ENCODE measurements at places on chromosomes 3 and 15. TPM values are rescaled to one million over a fixed set of nuclear protein-coding genes. Genes with fewer than 3 reads are reported as not detected.

GRCh38 chr15:88401251-88401995, 65.8 kb downstream of the MRPL46 start:
- no peaks in the 10 kb centered on the region for H3K27me3 ChIP-seq
- peak overlapping the region; percentile 25 for H3K27ac ChIP-seq
- no peak for DNase-seq
- no peak overlapping the region for H3K4me3 ChIP-seq

GRCh38 chr3:17074559-17074958, 189.8 kb downstream of the PLCL2 start:
- H3K4me1 ChIP-seq = no peaks in the 10 kb centered on the region
- no peak overlapping the region for H3K27ac ChIP-seq
- DNase-seq = no peak
- H3K36me3 ChIP-seq = no peaks in the 10 kb centered on the region

GRCh38 chr15:49047456-49047855, 1.2 kb upstream of the SECISBP2L start:
- H3K27me3 ChIP-seq = no peaks in the 10 kb centered on the region
- no peaks in the 10 kb centered on the region for H3K36me3 ChIP-seq
- H3K4me3 ChIP-seq = no peak overlapping the region
- no peak overlapping the region for H3K27ac ChIP-seq
- peaks cover 13% of the 10 kb centered on the region for H3K4me1 ChIP-seq

Gene FETUB
- total RNA-seq = not detected

Gene SYNPR
- total RNA-seq = not detected

DNA sequence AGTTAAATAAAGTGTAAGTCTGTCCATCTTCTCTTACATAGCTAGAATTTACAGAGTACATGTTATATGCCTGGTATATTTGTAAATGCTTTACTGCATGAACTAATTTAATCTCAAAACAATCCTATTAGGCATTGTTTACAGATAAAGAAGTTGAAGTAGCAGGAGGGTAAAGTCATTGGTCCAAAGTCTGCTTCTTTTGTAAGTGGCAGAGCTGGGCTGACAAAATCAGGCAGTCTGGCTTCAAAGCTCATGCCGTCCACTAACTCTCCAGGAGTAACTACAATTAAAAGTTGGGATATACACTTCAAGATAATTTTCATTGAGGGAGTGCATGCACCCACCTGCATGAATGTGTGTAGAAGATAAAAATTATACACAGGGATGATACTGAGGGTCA, 27.3 kb downstream of the VGLL3 start:
- no peaks in the 10 kb centered on the region for H3K27me3 ChIP-seq
- H3K27ac ChIP-seq = no peak overlapping the region
- no peak overlapping the region for H3K4me3 ChIP-seq
- H3K36me3 ChIP-seq = no peaks in the 10 kb centered on the region
- H3K4me1 ChIP-seq = no peaks in the 10 kb centered on the region

Gene RAD51
- 7.4 TPM for total RNA-seq

Gene PCNP
- total RNA-seq = 61.9 TPM

DNA sequence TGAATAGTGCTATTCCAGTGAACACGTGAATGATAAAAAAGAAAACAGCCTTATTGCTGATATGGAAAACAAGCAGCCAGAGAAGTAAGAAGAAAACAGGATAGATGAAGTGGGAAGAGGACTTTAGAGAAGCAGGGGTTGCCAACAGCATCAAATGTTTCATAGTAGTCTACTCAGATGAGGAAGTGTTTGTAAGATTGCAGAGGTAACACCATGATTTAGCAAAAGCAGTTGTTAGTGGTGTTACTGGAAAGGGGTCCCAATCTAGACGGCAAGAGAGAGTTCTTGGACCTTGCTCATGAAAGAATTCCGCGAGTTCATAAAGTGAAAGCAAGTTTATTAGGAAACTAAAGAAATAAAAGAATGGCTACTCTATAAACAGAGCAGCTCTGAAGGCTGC, 108.8 kb upstream of the MCTP2 start:
- H3K4me3 ChIP-seq = no peak overlapping the region
- no peaks in the 10 kb centered on the region for H3K27me3 ChIP-seq
- H3K36me3 ChIP-seq = no peaks in the 10 kb centered on the region
- H3K4me1 ChIP-seq = no peaks in the 10 kb centered on the region
- no peak for DNase-seq
- no peak overlapping the region for H3K27ac ChIP-seq

DNA sequence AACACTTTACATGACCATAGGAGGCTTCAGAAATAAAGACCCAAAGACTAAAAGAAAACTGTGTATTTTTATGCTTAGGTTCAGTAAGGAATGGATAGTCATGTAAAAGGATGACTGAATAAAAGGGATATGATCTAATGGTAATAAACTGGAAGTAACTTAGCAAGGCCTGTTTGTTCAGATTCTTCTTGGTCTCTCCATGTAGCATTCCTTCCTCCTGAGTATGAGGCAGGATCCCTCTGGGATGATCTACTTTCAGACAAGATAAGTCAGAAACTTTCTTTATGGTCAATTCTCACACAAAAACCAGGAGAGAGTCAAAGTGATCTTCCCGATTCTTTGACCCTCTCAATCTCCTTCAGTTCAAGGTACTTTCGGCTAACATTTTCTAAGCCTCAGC, 340.8 kb upstream of the DCBLD2 start:
- H3K27ac ChIP-seq = no peak overlapping the region
- H3K4me1 ChIP-seq = no peaks in the 10 kb centered on the region
- H3K4me3 ChIP-seq = no peak overlapping the region
- no peaks in the 10 kb centered on the region for H3K36me3 ChIP-seq
- DNase-seq = no peak

DNA sequence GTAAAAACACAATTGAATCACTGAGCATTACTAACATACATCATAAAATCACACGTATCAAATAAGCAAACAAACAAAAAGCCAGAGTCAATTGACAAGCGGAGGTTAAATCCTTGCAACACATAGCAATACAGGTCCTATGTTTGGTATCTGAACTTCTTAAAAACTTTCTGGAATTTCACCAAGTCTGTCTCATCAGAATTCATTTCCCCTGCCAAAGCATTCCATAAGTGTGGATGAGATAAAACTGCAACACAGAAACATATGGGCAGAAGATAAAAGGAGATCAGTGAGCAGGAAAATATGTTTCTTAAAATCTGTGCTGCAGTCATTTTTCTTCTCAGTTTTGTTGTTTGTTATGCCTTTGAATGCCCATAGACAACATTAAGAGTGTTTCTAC, 1155.5 kb downstream of the TBL1XR1 start:
- no peaks in the 10 kb centered on the region for H3K36me3 ChIP-seq
- DNase-seq = no peak
- H3K4me3 ChIP-seq = no peak overlapping the region
- no peaks in the 10 kb centered on the region for H3K27me3 ChIP-seq

GRCh38 chr3:86958534-86958933, 32.4 kb downstream of the VGLL3 start:
- no peak overlapping the region for H3K4me3 ChIP-seq
- H3K27ac ChIP-seq = no peak overlapping the region
- H3K27me3 ChIP-seq = no peaks in the 10 kb centered on the region
- no peak for DNase-seq

- no peak overlapping the region for H3K27ac ChIP-seq
- no peaks in the 10 kb centered on the region for H3K36me3 ChIP-seq
- no peak overlapping the region for H3K4me3 ChIP-seq
These were observed 460.7 kb upstream of the CBLB start for GRCh38 chr3:106329521-106329920.

Gene RYR3
- total RNA-seq = 2.8 TPM

Gene CD86
- not detected for total RNA-seq

GRCh38 chr15:33451385-33451784, 140.6 kb downstream of the RYR3 start:
- no peaks in the 10 kb centered on the region for H3K36me3 ChIP-seq
- no peaks in the 10 kb centered on the region for H3K27me3 ChIP-seq
- no peak for DNase-seq
- H3K27ac ChIP-seq = no peak overlapping the region

GRCh38 chr3:143119974-143120715, 574 bp downstream of the CHST2 start:
- H3K4me3 ChIP-seq = peak overlapping the region; percentile 84
- no peaks in the 10 kb centered on the region for H3K27me3 ChIP-seq
- peaks cover 8% of the 10 kb centered on the region for H3K4me1 ChIP-seq
- peak; percentile 36 for DNase-seq
- no peaks in the 10 kb centered on the region for H3K36me3 ChIP-seq
- peak overlapping the region; percentile 68 for H3K27ac ChIP-seq

DNA sequence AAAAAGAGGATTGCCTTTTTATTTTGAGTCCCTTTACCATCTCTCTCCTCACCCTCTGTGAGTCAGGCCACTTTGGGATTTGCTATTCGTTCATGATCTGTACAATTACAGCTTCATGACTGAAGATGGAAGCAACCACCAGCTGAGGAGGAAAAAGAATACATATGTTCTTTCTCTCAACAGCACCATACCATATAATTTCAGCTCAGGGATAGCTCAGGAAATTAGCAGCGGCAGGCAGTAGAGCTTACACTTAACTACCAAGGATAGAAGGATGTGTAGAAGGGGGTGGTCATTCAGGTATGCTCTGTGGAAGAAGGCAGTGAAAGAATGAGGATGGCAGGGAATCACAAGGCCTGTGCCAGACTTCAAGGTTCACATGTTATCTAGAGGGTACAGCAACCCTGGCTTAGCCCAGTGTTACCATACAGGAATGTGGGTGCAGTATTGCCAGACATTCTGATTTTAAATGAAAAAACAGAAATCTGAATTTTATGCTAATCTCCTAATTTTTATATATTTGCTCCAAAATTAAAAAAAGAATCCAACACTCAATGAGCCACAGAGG, 17.9 kb downstream of the PLS1 start:
- peak overlapping the region; percentile 88 for H3K27ac ChIP-seq
- peaks cover 5% of the 10 kb centered on the region for H3K4me1 ChIP-seq

Gene PDHB
- total RNA-seq = 101 TPM

Gene RBMS3
- 9.2 TPM for total RNA-seq

Gene FOXL2NB
- not detected for total RNA-seq

Gene UBAP1L
- total RNA-seq = 3.0 TPM

Gene KLF15
- total RNA-seq = 10.9 TPM

Gene SLC12A1
- not detected for total RNA-seq

Gene SCAANT1
- total RNA-seq = not detected

GRCh38 chr3:50202353-50203112, 2.5 kb upstream of the SLC38A3 start:
- H3K4me1 ChIP-seq = peaks cover 4% of the 10 kb centered on the region
- DNase-seq = no peak
- H3K27ac ChIP-seq = no peak overlapping the region
- no peak overlapping the region for H3K4me3 ChIP-seq
- no peaks in the 10 kb centered on the region for H3K27me3 ChIP-seq
- H3K36me3 ChIP-seq = no peaks in the 10 kb centered on the region

Gene RASGRF1
- total RNA-seq = 73.4 TPM

DNA sequence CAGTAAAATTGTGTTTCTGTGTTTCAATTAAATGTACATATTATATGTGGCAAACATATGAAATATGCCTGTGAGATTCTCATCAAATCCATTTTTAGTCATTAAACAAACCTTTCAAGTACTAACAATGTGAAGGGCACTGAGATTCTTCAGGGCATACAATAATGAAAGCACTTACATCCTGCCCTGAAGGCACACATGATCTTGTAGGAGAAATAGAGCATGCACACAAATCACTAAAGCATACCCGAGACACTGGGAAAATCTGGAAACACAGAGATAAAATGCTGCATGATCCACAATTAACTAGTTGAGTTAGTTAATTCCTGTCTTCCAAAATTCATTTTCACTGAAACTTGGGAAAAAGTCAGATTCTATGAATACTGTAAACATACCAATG, 810.5 kb upstream of the NECTIN3 start:
- no peaks in the 10 kb centered on the region for H3K4me1 ChIP-seq
- H3K27ac ChIP-seq = no peak overlapping the region
- H3K4me3 ChIP-seq = no peak overlapping the region
- H3K36me3 ChIP-seq = no peaks in the 10 kb centered on the region

- H3K4me3 ChIP-seq = no peak overlapping the region
- no peaks in the 10 kb centered on the region for H3K36me3 ChIP-seq
- no peak for DNase-seq
- H3K27ac ChIP-seq = no peak overlapping the region
- no peaks in the 10 kb centered on the region for H3K4me1 ChIP-seq
These were observed 85.7 kb downstream of the SOX2 start for GRCh38 chr3:181797431-181797830.

DNA sequence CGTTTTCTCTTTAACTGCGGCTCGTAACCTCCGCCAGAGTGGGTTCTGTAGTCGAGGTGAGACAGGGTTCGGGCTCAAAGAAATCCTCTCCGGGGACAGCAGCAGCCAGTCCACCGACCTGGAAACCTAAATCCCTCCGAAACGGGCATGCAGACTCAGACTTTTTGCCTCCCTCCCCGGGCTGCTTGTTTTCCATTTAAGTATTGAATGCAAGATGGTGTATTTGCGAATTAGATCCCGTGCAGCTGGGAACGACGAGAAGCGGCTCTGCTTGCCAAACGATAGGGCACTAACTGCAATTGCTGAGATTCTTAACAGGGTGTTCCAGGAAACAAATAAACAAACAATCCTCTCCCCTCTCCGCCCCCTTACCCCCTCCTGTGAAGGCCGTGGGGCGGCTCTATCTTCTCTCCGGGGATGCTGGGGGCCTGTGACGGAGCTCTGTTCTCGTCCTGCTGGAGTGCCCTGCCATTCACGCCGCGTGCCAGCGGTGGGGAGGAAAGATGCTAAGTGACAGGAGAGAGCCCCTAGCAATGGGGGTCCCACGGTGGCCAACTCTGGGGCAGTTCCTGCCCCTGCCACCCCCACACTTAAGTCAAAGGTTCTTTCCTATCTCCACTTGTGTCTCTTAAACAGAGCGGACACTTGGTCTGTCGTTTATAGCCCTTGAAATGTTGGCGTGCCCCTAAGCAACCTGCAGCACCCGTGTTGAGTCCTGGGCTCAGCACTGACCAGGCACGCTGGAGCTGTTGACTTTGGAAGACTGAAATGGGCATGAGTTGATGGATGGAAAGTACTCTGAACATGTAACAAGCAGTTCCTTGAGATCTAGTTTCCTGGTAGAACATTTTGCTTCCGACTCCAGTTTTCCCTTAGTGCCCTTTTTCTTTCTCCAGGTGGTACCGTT, 1.3 kb upstream of the ETV5 start:
- no peaks in the 10 kb centered on the region for H3K27me3 ChIP-seq
- peak; percentile 55 for DNase-seq
- peak overlapping the region; percentile 72 for H3K27ac ChIP-seq
- no peaks in the 10 kb centered on the region for H3K4me1 ChIP-seq
- peak overlapping the region; percentile 59 for H3K4me3 ChIP-seq

Gene THRB
- 4.0 TPM for total RNA-seq

DNA sequence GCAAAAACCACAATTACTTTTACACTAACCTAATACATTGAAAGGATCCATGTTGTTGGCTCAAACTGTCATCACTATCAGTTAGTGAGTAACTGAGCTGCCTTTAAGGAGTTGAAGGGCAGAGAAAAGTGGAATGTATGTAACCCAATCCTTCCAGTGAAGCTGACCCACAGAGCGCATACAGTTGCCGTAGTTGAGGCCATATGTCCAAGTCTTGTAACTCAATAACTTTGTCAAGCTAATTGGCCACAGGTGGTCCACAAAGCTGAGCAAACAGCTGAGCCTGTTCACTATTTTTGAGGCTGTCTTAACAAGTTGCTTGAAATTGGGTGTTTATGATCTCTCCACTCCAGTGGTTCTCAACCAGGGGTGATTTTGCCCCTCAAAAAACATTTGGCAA, 169.0 kb upstream of the SLC24A5 start:
- H3K27ac ChIP-seq = no peak overlapping the region
- H3K4me3 ChIP-seq = no peak overlapping the region
- no peaks in the 10 kb centered on the region for H3K36me3 ChIP-seq
- H3K27me3 ChIP-seq = no peaks in the 10 kb centered on the region
- H3K4me1 ChIP-seq = no peaks in the 10 kb centered on the region

All from Peyer's patch (tissue), 4 donors.